Fibroblast of villous mesenchyme (primary cell): ENCODE measurements at places on chromosomes 6 and 20. TPM values are rescaled to one million over a fixed set of nuclear protein-coding genes. Genes with fewer than 3 reads are reported as not detected.

The COL19A1 gene
- 0.32 and 1.3 TPM in 2 replicates for total RNA-seq

GRCh38 chr6:43838276-43839036 lies 68.4 kb downstream of the VEGFA start:
- peak; percentile 88 for DNase-seq

GRCh38 chr6:53989504-53989903 lies 121.7 kb upstream of the MLIP start:
- no peak for DNase-seq

The BPHL gene
- total RNA-seq = 16.1 and 17.3 TPM in 2 replicates

DNA sequence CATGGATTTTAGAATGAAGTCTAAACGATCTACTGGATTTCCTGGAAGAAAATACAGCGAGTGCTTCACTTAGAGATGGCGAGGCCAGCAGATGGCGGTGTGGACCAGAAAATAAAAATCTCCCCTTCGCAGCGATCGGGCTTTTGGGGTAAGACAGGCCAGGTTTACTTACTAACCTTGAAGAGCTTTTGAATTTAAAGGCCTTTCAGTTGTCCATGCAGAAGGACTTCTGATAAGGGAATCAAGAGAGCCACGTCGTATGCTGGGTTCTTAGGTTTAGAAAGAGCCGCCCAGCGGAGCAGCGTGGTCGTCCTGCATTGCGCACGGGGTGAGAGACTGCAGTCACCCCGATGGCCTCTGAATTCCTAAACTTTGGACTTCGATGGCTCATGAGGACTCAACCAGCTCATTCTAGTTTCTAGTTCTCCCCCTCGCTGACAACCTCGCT lies 125.2 kb upstream of the RALGAPA2 start:
- DNase-seq = peak; percentile 48

The PACSIN1 gene
- total RNA-seq = under 0.01 TPM in 2 replicates

The KHDC1 gene
- total RNA-seq = 2.6 and 3.9 TPM in 2 replicates

- peak; percentile 54 for DNase-seq
Observed at GRCh38 chr6:151962246-151962846, 154.9 kb downstream of the ESR1 start.

The FAM110A gene
- total RNA-seq = 4.2 and 5.2 TPM in 2 replicates

GRCh38 chr20:32519381-32519730 lies 65.8 kb downstream of the NOL4L start:
- DNase-seq = no peak

The TAGAP gene
- not detected in 2 replicates for total RNA-seq

GRCh38 chr20:56815796-56816195 lies 186.7 kb downstream of the TFAP2C start:
- DNase-seq = no peak

GRCh38 chr6:149176971-149177667 lies 140.4 kb upstream of the TAB2 start:
- no peak for DNase-seq

GRCh38 chr20:23245553-23246181 lies 104.9 kb upstream of the NXT1 start:
- DNase-seq = no peak

The KCNQ2 gene
- not detected in 2 replicates for total RNA-seq

The NFATC2 gene
- under 0.01 and 0.64 TPM in 2 replicates for total RNA-seq

DNA sequence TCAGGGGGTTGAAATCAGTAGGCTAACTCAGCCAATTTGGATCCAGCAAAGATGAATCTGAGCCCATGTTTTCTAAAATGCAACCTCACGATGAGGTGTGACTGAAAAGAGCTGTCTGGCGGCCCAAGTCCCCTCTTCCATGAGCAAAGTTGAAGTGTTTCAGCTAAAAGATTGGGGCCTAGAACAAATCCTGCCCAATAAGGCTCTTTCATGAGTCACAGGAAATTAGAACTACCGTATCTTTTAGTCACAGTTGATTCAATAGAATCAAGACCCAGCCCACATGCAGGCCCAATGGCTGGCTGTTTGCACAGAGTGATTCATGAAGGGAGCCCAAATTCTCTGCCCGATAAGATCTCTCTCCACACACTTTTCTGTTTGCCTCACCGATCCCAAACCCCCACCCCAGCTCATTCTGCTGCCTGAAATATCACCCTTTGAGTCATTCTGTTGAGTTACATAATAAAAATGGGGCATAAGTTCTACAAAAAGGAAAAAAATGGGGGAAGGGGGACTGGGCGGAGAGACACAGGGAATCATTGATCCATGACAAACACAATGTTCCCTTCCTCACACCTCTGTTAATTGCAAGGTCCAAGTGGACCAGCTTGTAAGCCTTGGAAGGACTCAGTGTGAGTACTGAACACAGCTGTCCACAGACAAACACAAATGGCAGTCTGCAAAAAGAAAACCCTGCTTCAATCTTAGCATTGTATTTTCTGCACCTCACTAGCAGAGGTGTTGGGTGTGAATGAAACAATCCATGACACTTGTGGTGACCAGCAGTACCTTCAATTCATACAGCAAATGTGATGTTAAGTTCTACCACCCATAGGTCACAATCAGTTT lies 13.8 kb downstream of the FOXQ1 start:
- peak; percentile 40 for DNase-seq

DNA sequence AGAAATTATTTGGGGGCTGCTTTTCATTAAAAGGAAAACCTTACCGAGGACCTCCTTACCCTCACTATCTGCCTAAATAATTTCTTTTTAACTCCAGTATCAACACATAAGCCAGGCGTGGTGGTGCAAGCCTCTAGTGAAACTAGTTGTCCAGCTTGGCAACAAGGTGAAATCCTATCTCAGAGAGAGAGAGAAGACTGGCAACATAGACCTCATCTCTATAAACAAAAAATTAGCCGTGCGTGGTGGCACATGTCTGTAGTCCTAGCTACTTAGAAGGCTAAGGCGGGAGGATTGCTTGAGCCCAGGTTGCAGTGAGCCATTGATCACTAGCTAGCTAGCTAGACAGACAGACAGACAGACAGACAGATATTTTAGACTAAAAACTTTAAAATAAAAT lies 92.5 kb downstream of the ARMC2 start:
- DNase-seq = no peak

The EGFL8 gene
- total RNA-seq = 0.97 and 2.6 TPM in 2 replicates

The FNDC11 gene
- total RNA-seq = 0.86 and 0.97 TPM in 2 replicates

The GLP1R gene
- not detected in 2 replicates for total RNA-seq

GRCh38 chr6:158503846-158504245 lies 56.0 kb upstream of the TMEM181 start:
- no peak for DNase-seq

DNA sequence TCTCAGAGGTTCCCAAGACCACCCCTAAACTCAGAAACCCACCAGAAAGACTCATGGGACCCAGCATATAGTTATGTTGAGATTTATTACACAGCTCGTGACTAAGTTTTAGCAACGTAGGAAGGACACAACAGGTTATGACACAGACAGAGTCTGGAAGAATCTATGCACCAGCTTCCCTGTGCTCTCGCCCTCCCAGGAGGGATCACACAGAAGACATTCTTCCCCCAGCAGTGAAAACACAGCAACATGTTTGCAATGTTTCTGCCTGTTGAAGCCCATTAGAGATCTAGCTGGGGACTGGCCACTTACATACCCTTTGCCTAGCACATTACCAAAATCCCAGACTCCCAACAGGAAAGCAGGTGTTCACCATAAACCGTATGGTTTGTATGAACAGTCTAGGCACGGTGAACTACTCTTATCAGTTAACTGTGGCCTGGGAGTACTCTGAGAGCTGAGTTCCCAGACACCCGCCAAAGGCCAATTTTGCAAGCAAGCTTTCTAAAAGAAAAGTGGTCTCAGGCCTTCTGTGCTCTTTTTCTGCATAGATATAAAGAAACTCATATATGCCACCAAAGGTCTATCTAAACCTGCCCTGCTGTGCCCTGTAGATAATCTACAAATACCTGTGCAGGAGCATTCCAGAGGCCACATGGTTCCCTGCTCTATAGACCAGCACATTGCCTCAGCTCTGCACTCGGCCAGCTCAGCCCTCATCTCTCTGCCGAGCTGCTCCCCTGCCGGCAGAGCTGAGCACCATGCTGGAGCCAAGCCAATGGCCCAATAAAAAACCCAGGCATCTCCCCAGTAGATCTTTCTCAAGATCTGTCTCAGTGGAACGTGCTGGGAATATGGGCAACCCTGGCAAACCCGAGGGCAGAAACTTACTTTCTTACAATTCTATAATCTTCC lies 69.6 kb upstream of the SMIM28 start:
- peak; percentile 25 for DNase-seq

The AKAP12 gene
- total RNA-seq = 99.5 and 123 TPM in 2 replicates

The TNFRSF6B gene
- total RNA-seq = 31.5 and 44.5 TPM in 2 replicates

The VGLL2 gene
- not detected in 2 replicates for total RNA-seq

The PAK5 gene
- not detected in 2 replicates for total RNA-seq

The NOL7 gene
- 50.1 and 54.4 TPM in 2 replicates for total RNA-seq

DNA sequence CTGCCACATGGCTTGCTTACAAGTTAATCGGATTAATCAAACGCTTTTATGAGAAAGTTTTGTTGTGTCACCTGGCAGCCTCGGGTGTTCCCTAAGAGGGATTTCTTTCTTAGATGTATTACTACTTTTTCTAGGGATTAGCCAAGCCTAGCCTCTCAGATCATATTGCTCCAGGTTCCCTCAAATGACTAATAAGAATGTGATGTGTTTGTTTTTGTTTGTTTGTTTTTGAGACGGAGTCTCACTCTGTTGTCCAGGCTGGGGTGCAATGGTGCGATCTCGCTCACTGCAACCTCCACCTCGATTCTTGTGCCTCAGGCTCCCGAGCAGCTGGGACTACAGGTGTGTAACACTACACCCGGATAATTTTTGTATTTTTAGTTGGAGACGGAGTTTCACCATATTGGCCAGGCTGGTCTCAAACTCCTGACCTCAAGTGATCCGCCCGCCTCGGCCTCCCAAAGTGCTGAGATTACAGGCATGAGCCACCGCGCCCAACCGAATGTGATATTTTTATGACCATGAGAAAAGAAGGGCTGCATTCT lies 977 bp downstream of the HMGN4 start:
- no peak for DNase-seq

DNA sequence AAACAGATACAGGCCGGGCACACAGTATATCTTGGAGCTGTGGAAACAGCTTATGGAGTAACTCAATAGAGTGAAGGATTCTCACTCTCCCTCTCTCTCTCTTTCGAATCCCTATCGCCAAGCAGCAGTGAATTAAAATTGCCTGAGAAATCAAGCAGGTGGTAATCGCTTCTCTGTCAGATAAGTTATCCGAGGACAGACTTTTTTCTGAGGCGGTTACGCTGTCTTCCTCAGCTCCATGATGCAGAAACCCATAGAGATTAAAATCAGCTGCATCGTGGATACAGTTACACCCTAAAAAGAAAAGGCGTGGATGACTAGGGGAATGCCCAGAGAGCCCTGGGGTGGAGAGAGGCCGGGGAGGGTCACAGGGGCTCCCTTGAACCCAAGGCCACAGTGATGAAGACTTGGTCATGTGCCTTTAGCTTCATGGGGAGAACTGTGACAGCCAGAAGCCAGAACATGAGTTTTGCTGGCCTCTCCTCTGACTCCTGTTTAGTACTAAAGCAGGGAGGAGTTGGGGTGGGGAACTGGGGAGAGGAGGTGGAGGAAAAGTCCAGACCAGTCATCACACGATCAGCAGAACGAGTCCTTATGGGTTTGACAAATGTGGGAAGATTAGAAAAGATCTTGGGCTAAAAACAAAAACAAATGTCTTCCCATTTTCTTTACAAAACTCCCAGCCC lies 138.8 kb upstream of the JARID2 start:
- no peak for DNase-seq

The FOXF2 gene
- total RNA-seq = 0.97 TPM in 1 of 2 replicates, not detected in the other

- DNase-seq = no peak
Observed at GRCh38 chr6:156131221-156131903, 645.8 kb upstream of the ARID1B start.
